H9 (cell line): ENCODE measurements at places on chromosomes 4 and X.
A peak's percentile ranks its signal among the peaks of the same experiment; 100 is the strongest.

GRCh38 chr4:109486007-109486406 lies 52.4 kb downstream of the SEC24B start:
- no peak for DNase-seq
- no peaks in the 10 kb centered on the region for H3K27me3 ChIP-seq
- no peak overlapping the region for H3K27ac ChIP-seq
- H3K36me3 ChIP-seq = peaks cover 20% of the 10 kb centered on the region
- H3K4me3 ChIP-seq = no peak overlapping the region

DNA sequence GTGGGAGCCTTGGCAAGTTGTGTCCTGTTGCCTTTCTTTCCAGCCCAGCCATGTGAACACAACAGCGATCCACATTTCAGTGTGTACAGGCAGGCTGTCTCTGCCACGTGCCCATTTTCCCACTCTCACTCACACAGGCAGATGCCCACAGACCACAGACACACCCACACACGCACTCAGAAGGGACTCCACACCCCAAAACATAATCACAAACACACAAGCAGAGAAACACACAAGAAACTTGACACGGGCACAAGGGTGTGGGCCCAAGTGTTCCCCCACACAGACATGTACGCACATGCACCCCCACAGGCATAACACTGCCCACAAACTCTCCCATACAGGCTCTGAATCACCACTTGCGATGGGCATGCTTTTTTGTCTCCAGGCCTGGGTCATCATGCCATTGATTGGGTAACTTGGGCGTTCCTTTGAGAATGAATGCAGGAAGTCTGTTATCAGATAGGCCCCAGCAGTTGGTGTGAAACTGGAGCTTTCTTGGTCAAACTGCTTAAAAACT lies 84.3 kb downstream of the NBDY start:
- no peaks in the 10 kb centered on the region for H3K4me1 ChIP-seq
- H3K36me3 ChIP-seq = peaks cover 20% of the 10 kb centered on the region
- peak; percentile 14 for DNase-seq
- no peaks in the 10 kb centered on the region for H3K27me3 ChIP-seq
- no peak overlapping the region for H3K4me3 ChIP-seq

DNA sequence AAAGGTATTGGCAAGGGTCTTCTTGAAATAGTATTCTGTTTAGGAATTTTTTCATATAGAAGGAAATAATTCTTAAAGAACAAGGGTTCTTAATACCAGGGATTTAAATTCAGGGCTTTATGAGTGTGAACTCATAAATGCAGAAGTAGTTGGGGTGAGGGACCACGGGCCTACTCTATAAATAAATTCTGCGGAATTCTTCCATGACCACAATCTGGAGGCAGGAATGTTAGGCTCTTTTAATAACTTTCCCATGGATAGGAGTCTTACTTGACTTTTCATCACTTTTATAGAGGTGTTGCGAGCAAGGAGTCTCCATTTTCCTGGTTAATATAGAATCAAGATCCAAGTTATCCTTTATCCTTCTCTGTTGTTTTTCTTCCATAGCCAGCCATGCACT lies 76.7 kb upstream of the SLC4A4 start:
- H3K27ac ChIP-seq = no peak overlapping the region
- H3K27me3 ChIP-seq = no peaks in the 10 kb centered on the region
- peaks cover 5% of the 10 kb centered on the region; the same call in 1 of the 2 replicates for H3K4me1 ChIP-seq

DNA sequence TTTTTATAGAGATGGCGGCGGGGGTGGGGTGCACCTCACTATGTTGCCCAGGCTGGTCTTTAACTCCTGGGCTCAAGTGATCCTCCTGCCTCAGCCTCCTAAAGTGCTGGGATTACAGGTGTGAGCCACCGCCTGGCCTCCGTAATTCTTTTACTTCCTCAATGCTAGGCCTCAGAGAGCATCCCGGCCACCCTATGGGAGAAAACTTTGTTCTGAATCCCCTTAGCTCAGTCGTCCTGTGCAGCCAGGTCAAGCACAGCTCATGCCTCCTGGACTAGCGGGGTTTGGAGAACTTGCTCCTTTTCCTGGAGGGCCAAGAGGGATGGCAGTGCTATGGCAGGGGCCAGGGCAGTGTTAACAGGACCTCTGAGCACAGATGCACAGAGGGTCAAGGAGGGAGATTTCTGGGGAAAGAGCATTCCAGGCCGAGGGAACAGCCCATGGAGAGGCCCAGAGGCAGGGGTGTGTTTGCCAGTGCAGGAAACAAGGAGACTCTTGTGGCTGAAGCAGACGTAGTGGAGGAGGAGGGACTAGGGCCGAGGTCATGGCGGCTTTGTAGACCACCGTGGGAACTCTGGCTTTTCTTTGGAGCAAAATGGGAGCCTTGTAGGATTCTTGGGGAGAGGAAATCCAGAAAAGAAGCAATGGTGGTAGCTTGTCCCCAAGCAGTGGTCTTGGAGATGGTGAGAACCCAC lies 9.8 kb upstream of the TNIP2 start:
- no peak overlapping the region for H3K4me3 ChIP-seq
- H3K36me3 ChIP-seq = peaks cover 9% of the 10 kb centered on the region; the same call in 2 of the 3 replicates
- DNase-seq = no peak

- H3K36me3 ChIP-seq = peaks cover 22% of the 10 kb centered on the region
- H3K4me3 ChIP-seq = peak overlapping the region; percentile 100
- H3K27ac ChIP-seq = no peak overlapping the region
- DNase-seq = peak; percentile 69
- H3K27me3 ChIP-seq = peaks cover 23% of the 10 kb centered on the region
These were observed 632 bp upstream of the PCDH7 start for GRCh38 chr4:30719454-30720020.

DNA sequence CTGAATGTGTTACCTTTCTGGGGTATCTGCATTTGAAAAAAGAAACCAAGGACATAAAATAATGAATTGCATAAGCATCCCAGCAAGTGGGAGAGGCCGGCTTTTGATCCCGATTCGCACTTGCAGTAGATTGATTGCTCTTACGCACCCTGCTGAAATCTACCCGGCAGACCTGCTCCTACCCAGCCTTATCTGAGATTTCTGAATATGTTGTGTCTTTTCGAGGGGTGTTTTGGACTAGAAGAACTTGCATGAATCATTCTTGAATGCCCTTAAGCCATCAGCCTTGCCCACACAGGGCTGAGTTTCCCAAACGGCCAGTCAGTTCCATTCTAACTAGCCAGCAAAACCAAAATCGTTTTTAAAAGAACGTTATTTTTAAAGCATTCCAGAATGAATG lies 174.4 kb upstream of the BCOR start:
- no peak overlapping the region for H3K27ac ChIP-seq
- H3K4me3 ChIP-seq = no peak overlapping the region
- H3K27me3 ChIP-seq = peaks cover 3% of the 10 kb centered on the region; the same call in 1 of the 2 replicates
- DNase-seq = no peak
- H3K36me3 ChIP-seq = no peaks in the 10 kb centered on the region
- H3K4me1 ChIP-seq = no peaks in the 10 kb centered on the region; the same call in 1 of the 2 replicates

DNA sequence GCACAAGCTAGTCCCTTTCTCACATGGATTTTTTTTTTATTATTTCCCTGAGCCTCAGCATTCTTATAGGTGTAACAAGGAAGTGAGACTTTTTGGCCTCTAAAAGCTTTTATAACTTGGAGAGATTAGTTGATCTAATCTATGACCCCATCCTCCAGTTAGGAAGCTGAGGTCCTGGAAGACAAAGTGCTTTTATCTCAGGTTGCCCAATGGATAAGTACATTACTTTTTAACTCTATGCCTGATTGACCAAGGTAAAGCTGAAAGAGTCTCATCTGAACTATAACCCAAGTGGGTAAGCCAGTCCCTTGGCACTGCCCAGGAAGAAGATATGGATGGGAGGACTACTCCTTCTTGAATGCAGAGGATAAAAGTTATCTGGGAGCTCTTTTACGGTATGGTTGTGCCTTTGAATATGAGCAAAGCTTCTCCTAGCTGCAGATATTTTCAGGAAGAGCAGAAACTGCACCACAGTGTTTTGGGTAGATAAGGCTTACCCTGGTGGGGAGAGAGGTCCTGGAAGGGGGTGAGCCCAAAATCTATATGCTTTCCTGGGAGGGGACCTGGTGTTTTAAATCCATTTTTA lies 40.2 kb downstream of the VSIG4 start:
- H3K36me3 ChIP-seq = no peaks in the 10 kb centered on the region
- no peak for DNase-seq
- H3K27me3 ChIP-seq = no peaks in the 10 kb centered on the region
- H3K27ac ChIP-seq = no peak overlapping the region

DNA sequence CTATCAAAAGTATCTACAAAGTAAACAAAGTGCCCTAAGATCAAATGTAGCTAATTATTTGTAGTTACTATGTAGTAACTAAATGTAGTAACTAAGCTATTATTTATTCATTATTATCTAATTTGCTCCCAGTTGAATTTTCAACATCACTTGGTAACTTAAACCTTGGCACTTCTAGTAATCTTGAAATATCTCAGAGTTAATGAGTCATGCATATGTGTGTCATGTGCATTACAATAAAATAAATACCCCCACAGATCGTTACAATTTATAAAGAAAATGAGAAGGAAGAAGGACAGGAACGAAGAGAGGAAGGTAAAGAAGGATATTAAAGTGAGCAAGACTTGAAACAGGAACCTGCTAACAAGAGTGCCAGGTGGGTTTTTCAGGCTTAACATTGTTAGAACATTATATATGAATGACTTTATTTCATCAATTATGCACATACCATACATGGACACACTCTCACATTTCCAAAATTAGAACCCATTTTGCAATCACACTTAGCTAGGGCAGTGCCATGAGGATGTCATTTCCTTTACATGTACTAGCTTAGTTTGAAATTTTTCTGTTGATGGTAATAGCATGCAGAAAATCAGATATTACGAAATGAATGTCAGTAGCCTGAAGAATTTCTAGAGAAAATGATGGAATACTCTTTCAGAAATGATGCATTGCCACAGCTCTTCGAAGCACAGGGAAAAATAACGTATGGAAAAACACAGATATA lies 1670.4 kb upstream of the AGA start:
- no peak for DNase-seq
- H3K27me3 ChIP-seq = no peaks in the 10 kb centered on the region
- H3K4me1 ChIP-seq = no peaks in the 10 kb centered on the region
- no peaks in the 10 kb centered on the region for H3K36me3 ChIP-seq

GRCh38 chr4:15423285-15423711 lies 4.5 kb upstream of the C1QTNF7 start:
- no peaks in the 10 kb centered on the region; the same call in 1 of the 2 replicates for H3K4me1 ChIP-seq
- no peak overlapping the region for H3K4me3 ChIP-seq
- H3K36me3 ChIP-seq = no peaks in the 10 kb centered on the region; the same call in 1 of the 2 replicates
- no peaks in the 10 kb centered on the region; the same call in 1 of the 2 replicates for H3K27me3 ChIP-seq

DNA sequence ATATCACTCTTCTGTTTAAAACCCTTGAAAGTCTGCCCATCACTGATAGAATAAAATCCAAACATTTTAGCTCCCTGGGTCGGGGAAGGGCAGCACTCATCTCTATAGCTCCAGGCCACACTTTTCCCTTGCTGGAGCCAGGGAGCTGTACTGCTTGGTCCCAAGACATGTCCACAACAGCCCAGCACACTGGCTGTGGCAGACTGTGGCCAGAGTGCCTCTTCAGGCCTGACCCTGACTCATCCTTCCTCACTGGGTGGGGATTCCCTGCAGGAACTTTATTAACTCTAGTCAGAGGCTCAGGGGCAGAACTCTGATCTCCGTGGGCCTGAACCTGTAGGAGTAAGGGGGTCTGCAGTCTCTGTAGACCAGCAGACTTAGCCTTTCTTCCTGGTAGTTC lies 69.8 kb upstream of the CAPN6 start:
- H3K4me1 ChIP-seq = no peaks in the 10 kb centered on the region
- H3K27me3 ChIP-seq = no peaks in the 10 kb centered on the region
- H3K27ac ChIP-seq = no peak overlapping the region
- H3K36me3 ChIP-seq = no peaks in the 10 kb centered on the region
